ENCODE measurements at places on chromosomes 11 and 22. TPM values are rescaled to one million over a fixed set of nuclear protein-coding genes. Genes with fewer than 3 reads are reported as not detected.

GRCh38 chr22:19127329-19128008, 3.6 kb upstream of the TSSK2 start:
- no peak for DNase-seq

GRCh38 chr11:48063424-48063978, 83.1 kb downstream of the PTPRJ start:
- peak; percentile 98 for DNase-seq

DNA sequence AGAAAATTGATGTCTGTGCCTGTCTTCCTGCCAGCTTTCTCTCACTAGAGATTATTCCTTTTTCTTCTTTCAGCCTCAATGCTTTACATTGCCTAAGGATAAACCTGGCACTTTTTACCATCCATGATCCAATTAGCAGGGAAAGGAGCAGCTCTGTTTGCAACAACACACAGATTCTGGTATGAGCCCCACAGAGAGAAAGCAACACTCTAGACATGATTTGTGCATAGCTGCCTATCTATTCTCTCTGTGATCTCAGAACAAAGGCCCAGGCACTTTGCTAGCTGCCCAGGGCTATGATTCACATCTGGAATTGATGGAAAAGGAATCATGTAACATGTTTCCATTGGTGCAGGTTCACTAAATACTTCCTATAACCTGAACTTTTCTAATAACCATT, 685.0 kb downstream of the ETS1 start:
- no peak for DNase-seq

DNA sequence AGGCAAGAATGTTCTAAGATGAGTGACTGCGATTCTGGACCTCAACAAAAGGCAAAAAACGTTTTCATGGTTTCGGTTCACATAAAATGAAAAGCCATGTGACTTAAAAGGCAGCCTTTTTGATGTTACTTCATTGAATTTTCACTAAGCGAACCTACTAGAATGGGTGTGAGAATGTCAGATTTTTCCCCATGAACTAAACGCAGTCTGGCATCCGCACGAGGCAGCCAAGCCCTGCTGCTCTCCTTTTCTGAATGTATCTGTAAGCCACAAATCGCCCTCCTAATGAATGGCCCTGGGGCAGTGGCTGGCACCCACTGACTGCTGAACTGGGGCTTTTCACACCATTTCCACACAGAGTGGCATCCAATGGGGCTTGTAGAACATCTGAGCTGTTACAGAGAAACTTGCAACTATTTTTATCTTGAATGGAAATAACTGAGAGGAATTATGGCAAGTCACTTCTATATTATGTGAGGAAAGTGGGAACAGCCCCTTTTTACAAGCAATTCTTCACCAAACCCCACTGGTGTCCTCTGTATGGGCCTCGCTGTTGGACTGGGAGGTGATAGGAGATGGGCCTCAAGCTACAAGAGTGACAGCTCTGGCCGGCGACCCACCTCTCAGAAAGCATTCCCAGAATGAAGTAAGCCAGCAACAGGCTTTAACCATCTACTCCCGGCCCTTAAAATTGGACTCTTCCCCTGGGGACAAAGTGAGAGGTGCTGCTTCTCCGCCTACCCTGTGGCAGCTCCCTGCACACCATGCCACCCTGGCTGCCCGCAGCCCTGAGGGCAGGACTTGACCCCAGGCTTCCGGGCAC, 29.4 kb downstream of the PPP2R1B start:
- DNase-seq = no peak

- DNase-seq = no peak
These were observed 30.7 kb downstream of the PDE2A start for GRCh38 chr11:72643547-72643946.

DNA sequence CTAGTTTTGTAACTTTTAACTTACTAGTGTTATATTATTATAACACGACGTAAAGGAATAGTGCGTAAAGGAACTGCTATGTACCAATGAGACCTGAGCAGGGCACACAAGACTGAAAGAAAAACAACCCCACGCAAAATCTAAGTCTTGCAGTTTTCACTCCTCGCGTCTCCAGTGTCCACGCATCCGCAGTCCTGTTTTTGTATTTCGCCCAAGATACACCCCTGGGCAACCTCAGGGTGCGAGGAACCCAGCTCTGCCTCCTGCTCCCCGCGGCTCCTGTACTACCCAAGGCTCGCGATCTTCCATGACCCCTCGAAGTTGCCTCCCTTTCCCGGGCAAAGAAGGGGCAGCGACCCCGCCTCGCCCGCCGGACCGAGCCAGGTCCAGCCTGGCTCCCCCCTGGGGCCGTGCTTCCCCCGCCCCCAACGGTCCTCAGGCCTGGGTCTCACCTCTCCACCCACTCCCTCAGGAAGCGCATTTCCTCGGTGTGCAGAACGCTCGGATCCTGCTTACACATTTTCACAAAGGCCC, 393 bp downstream of the ST13 start:
- no peak for DNase-seq

- DNase-seq = no peak
These were observed 1.3 kb downstream of the MYH9 start for GRCh38 chr22:36386351-36386899.

DNA sequence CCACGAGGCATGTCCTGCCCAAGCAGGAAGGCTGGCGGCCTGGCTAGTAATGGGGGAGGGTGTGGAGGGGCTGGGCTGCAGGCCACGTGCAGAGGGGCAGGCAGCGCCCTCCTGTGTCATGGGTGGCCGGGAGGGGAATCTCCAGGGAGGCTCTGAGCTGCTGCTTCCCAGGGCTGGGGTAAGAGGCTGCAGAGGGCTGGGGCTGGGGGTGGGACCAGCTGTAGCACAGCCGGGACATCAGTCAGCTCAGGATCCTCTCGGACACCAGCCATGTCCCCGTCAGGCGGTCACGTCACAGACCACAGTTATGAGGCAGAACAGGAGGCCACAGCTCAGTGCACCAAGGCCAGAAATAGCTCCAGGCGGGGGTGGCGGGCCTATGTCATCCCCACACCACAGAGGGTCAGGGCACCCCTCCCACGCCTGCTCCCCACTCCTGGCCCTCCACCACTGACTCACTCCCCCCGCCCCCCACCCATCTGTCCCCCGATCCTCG, 21.1 kb downstream of the RTN4R start:
- DNase-seq = no peak

DNA sequence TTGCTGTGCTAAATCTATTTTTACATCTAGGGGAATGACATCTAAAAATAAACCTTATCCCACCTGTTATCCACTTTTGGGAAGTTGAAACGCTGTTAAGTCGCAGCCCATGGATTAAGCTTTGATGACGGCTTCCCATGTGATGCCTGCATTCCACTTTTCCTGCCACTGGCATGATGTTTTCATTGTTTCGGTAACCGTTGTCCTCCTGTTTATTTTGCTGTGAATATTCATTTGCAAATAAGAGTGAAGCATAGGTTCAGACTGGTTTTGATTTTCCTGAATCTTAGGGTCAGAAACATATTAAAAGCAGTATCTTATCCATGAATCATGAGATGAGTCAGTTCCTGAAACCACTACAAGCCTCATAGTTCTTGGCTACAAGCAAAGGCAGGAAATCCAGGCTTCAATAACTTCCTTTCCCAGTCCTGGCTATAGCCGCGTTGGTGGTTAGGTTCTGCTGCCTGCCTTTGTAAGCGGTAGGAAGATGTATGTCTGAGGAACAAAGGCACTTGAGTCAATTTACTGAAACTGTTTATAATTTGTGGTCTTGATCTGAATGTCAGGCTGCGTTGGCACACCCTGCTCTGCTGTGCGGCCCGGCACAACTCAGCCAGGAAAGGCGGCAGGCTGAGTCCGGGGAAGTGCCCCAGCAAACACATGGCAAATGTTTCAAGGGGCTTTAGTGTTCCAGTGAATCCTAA, 19.4 kb downstream of the TEAD1 start:
- peak; percentile 92 for DNase-seq

Gene APOA1
- not detected for polyA plus RNA-seq
